Effector CD4-positive, alpha-beta T cell (primary cell): ENCODE measurements at places on chromosomes 1 and 21.

DNA sequence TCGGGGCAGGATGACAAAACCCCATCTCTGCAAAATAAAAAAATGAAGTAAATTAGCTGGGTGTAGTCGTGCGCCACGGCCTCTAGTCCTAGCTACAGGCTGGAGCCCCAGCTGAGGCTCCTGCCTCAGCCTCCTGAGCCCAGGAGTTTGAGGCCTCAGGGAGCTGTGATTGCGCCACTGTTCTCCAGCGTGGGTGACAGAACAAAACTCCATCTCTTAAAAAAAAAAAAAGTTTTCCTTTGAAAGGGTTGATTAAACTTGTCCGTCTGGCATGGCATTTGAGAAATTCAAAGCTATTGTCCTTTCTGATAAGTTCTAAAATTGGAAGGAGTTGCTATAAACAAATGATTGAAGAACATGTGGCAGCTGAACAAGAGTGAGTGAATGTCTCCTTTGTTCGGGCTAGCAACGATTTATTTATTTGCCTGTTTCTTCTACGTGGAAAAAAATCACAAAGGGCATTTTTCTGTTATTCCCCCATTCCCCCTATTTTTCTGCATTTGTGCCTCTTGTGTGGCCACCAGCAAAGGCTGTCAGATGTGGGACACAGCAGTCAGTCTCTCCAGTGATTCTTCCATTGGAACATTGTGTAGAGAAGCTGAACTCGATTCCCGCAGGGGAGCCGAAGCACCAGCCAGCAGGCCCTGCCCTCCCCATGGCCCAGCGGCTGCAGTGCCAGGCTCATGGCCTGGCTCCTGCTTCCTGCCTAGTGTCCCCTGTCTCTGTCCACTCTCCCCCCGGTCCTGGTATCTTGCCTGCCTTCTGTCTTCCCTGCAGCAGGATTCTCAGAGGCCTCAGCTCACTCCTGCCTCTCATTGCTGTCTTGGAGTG lies 21.5 kb upstream of the PWP2 start:
- no peak for DNase-seq

GRCh38 chr1:177423090-177423489 lies 252.3 kb downstream of the BRINP2 start:
- no peak for DNase-seq

GRCh38 chr1:25131794-25132193 lies 100.5 kb downstream of the SYF2 start:
- no peak for DNase-seq

DNA sequence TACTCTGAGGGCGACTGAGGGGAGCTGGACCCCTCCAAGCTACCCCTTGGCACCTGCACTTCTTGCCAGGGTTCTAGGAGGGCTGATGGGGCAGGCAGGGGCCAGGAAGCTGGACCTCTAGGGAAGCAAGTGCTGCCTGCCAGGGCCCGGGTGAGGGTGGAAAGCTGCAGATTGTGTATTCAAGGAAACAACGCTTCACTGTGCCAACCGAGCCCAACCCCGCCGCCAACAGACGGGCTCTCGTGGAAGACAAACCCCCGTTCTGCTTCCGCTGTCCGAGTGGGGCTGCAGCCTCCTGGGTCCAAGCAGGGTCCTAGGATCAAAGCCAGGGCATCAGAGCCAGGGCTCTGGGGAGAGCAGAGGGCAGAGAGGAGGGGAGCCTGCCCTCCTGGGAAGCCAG lies 3.2 kb downstream of the EFHD2 start:
- DNase-seq = no peak

- DNase-seq = no peak
Observed at GRCh38 chr1:3034728-3035562, 13.7 kb downstream of the ACTRT2 start.

DNA sequence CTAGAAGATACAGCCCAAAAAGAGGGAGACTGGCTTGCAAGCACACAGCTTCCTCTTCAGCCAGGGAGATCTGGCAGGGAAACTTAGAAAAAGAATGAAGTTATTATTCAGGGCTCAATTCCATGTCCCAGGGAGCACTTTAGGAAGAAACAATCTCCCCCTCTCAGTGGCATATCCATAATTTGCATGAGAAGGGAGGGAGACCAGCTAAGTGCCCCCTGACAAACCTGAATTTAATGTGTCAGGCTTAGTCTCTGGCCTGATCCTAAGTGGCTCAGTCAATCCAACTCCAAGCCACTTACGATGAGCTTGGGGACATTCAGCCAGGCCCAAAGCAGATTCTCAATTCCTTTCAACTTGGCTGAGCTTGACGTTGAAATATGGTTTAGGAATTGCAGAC lies 17.7 kb upstream of the KCND3 start:
- DNase-seq = no peak

DNA sequence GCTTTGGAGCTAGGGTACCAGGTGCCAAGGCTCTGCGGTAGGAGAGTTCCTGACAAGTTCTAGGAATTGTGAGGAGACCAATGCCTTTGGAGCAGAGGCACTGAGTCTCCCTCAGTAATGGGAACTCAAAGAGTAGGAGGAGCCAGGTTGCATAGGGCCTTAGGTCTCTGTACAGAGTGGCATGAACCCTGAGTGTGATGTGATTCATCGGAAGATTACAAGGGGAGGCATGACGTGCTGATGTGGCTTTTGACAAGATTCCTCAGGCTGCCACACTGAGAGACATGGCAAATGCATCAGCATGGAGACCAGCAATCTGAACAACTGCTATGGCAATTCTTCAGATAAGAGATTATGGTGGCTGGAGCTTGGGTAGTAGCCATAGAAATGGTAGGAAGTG lies 94.6 kb upstream of the SLC44A3 start:
- DNase-seq = no peak

DNA sequence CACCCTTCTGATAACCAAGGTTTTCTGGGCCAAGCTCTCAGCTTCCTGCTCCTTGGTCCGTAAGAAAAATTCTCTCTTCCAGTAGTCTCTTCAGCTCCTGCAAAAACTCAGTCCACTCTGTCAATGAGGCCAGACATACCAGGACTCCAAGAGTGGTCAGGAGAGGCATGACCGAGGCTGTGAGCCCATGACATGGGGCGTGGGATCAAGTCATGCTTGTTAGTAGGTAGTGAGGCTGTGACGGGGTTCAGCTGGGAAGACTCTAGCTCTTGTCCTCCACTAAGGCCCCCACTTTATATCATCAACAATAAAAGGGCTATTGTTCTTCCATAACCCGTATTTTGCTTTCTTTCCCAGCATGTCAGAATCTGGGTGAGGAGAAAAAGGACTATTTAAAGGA lies 10.1 kb upstream of the HCRTR1 start:
- no peak for DNase-seq

DNA sequence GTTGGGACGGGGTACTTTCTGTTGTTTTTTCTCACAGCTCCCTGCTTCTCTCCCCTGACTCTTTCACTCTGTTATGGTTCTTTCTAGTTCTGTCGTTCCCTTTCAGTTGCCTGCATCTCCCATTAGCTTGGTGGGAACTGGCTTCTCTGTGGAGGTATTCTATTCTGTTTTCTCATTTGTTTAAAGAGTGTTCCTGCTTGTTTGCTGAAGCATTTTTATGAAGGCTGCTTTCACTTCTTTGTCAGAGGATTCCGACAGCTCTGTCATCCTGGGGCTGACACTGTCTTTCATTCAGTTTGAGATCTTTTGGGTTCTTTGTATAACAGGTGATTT lies 96.0 kb upstream of the COL6A1 start:
- DNase-seq = no peak

DNA sequence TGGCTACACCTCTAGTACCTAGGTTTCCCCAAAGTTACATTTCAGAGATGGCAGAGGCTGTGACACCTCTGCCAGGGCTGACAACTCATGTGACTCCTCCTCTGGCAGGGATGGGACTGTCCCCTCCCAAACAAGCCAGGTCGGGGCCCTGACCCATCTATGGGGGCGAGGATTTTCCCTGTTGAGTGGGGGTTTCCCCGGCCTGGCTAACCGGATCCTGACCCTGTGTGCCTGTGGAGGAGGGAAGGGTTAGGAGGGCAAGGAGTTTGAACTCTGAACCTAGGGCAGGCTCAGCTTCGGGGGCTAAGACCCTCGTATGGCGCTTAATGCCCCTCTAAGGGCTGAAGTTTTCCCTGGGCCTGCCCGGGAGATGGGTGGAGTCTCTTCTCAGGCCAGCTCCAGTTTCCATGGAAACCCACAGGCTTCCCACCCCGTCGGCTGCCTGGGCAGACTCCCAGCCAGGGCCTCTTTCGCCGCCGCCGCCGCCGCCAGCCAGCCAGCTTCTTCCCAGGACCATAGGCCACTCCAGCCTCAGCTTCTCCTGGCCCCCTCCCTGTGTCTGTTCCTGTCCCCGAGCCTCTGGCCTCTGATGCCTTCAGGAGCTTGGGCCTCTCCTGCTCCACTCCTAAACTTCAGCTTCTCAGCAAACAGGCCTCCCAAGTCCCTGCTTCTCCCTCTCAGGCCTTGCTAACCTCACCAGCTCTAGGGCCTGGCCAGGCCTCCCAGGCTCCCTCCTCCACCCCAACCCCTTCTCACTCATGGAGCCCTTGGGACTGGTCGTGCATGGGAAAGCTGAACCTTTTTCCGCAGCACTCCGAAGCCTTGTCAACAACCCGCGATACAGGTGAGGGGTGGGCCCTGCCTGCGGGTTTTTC lies at the start of gene BTBD19:
BTBD19 (plus strand) TSS at position 461 of the 875 bp plus-strand sequence; CDS start at position 759, 298 bp downstream.
- DNase-seq = no peak

- DNase-seq = no peak
Observed at GRCh38 chr1:221801773-221802516, 60.1 kb upstream of the DUSP10 start.

DNA sequence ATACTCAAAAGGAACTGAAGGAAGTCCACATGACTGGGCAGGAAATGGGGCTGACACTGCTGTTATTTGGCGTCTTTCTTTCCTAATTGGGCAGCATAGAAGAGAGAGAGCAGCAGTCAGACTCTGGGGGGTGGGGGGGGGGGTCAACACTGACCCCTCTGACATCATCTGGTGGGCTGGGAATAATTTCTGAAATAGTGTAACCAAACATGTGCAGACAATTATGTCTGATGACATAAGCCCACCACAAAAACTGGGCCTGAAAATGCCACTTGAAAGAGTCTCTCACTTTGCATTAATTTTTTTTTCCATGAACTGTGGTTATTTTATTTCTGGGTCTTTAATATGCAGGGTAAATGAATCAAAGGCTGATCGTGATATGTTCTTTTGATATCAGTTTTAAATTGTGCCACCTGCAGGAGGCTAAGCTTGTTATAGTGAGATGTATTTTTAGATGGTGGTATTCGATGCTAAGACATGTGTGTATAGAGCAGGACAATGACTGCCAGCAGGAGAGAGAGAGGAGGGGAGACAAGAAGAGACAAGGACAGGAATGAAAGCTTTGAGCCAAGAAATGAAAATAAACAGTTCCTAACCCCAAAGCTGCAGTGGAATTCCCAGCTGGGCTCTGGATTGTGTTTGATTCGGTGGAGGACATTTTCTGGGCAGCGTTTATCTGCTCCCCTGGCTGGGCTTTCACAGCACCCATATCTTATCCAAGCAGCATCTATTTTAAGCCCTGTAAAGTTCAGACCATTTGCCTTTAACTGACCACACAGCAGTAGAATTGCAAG lies 264.7 kb downstream of the PBX1 start:
- DNase-seq = no peak

GRCh38 chr1:100290291-100290690 lies 24.3 kb downstream of the RTCA start:
- DNase-seq = no peak

DNA sequence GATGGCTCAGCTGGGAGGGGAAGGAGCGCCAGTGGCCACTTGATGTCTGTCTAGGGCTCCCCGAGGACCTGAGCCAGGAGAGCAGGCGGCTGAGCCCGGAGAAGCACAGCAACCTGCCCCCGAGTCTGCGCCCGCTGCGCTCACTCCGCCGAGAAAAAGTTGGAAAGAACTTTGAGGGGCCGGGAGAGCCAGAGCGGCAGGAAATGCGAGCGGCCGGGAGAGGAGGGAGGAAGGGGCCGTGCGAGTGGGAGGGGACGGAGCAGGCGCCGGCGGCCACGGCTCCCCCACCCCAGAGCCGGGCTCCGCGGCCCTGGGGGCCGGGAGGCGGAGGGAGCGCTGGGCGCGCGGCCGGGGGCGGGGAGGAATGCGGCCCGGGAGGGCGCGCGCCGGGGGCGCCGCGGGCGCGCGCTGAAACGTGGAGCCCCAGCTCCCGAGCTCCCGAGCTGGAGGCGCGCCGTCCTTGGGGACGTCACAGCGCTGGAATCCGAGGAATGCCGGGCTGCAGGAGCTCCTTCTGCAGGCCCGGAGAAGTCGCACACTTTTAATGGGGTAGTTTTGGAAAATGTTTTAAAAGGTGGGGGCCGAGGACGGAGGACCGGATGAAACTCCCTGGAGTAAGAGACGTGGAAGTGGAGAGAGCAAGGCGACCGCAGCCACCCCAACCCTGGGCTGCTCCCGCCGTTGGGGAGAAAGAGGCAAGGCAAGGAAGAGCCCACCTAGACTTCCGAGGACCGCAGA lies at the start of gene PTPN14:
PTPN14 (minus strand) TSS at position 167 of the 738 bp plus-strand sequence. CDS start 86,799 bp downstream, outside the sequence.
- DNase-seq = no peak

DNA sequence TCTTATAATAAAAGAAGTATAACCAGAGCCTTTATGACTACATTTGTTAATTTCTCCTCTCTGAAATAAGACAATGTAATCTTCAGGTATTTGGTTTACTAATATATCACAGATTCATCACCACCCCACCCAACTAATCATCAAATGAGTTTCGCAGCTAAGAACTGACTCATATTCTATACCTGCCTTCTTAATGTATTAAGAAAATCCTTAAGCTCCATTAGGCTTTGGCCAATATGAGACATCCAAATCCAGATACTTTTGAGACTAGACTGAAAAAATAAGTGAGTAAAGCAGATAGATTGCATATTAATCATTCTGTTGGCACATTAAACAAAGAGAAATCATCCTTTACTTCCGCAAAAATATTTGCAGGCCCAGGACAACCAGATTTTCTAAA lies 18.7 kb upstream of the FMO2 start:
- no peak for DNase-seq

GRCh38 chr1:229139331-229140118 lies 131.4 kb upstream of the RAB4A start:
- DNase-seq = no peak

DNA sequence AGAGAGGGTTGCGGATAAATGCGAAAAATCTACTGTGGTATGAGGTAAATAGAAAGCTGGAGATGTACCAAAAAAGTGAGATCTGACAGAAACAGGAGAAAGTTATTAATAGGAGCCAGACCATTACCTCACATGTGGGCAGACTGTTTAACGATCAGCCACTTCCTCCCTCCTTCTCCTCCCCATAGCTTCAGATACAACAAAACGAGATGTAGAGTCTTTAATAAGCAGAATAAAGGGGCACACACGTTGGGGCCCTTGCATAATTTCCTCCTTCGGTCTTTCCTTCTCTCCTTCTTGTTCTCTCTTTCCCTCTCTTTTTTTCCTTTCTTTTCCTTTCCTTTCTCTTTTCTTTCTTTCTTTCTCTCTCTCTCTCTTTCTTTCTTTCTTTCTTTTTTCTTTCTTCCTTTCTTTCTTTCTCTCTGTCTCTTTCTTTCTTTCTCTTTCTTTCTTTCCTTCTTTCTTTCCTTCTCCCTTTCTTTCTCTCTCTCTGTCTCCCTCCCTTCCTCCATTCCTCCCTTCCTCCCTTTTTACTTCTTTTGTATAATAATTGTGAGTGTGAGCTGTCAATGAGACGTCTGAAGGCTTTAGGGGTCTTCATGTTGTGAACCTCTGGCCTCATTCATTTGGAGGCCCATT lies 242.1 kb downstream of the GRIK1 start:
- no peak for DNase-seq

- DNase-seq = no peak
Observed at GRCh38 chr1:28813931-28814465, 2.0 kb downstream of the OPRD1 start.
